CD4-positive, alpha-beta T cell treated with Interleukin-10 for 1 hour (primary cell): ENCODE measurements at places on chromosomes 13 and 19.
A peak's percentile ranks its signal among the peaks of the same experiment; 100 is the strongest.

DNA sequence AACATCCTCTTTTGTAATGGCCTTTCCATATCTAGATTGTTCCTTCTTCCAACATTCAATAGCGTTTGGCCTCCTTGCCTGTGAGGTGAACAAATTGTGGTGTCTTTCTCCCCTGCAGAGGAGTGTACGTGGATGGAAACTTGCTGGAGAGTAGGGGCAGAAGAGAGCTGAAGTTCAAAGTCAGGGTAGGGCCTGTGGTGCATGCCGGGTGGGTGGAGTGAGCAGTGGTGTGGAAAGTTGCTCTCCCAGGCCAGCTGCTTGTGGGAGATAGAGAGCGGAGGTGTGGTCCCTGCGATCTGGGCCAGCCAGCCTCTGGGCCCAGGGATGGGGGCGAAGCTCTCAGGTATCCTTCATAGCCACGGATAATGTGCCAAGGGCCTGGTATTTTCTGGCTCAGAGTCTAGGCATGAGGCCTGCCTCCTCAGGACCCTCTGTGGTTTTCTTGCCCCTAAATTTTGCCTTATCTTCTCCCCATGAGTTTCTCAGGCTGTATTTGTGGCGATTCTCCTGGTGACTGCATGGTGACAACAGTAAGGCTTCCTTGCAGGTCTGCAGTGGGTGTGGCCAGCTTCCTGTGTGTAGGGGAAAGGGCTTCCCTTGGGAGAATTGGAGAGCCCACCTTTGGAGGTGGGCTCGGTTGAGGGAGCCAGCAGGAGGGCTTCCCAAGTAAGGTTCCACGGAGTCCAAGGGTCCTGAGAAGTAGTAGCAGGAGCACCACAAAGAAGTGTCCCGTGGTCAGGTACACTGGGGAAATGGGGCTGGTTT, 6.7 kb downstream of the RGCC start:
- DNase-seq, result peak; percentile 55

GRCh38 chr13:53622456-53622855, 593.8 kb downstream of the OLFM4 start:
- DNase-seq, result no peak

- DNase-seq, result peak; percentile 97
Observed at GRCh38 chr19:53365134-53365898, at the start of gene ZNF525. ZNF525 (plus strand) TSS chr19:53365705; CDS start chr19:53372282, 6,577 bp downstream.

GRCh38 chr19:40165362-40165937, 25.8 kb upstream of the MAP3K10 start:
- DNase-seq, result peak; percentile 70

GRCh38 chr19:10604460-10604980, 17.4 kb upstream of the AP1M2 start:
- peak; percentile 45 for DNase-seq

- no peak for DNase-seq
Observed at GRCh38 chr19:12015753-12016116, 19.7 kb downstream of the ZNF433 start.

GRCh38 chr13:83877651-83878355, 4.5 kb downstream of the SLITRK1 start:
- no peak for DNase-seq

- peak; percentile 26 for DNase-seq
Observed at GRCh38 chr19:55656988-55657747, 2.3 kb downstream of the U2AF2 start.

- DNase-seq, result no peak
Observed at GRCh38 chr13:87426742-87427141, 244.4 kb upstream of the SLITRK5 start.

GRCh38 chr13:28718196-28718542, 601 bp downstream of the SLC46A3 start:
- DNase-seq, result no peak

- no peak for DNase-seq
Observed at GRCh38 chr13:42084722-42085121, 36.3 kb downstream of the DGKH start.

DNA sequence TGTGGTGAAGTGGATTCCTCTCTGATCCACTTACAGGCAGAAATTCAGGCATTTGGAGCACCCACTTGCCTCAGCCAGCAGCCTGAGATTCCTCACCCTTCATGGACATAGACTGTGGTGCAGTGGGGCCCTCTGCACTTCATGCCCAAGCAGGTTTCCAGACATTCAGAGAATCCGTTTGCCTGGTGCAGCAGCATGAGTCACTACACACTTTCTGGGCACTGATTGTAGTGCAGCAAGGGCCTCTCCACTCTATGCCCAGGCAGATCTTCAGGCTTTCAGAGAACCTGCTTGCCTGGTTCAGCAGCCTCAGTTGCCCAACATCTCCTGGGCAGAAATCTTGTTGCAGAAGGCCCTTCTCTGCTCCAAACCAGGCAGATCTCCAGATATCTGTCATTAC, 920.9 kb downstream of the SLITRK5 start:
- no peak for DNase-seq

DNA sequence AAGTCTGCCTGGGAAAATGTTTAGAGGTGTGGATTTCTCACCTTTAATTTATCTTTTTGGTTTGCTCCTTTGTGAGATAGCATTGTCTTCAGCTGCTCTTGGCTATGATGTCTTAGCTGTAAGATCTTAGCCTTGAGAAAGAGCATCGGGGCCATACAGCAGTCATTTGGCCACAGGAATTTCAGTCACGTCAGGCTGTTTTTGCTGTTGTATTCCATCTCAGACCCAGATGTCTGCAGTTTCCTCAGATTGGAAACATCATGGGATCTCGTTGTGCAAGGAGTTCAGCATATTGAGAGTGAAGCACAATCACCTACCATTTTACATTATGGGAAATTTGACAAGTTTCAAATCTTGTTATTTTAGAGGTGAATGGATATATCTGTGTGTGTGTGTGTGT, 89.3 kb upstream of the C1QTNF9B start:
- no peak for DNase-seq

GRCh38 chr13:46668302-46668720, 115.3 kb downstream of the LRCH1 start:
- DNase-seq, result peak; percentile 21

- no peak for DNase-seq
Observed at GRCh38 chr19:18438331-18439024, 545 bp upstream of the ISYNA1 start.

- no peak for DNase-seq
Observed at GRCh38 chr13:27006519-27007161, 165.0 kb downstream of the USP12 start.

- DNase-seq, result no peak
Observed at GRCh38 chr19:39372047-39372802, 18.7 kb downstream of the PAF1 start.

DNA sequence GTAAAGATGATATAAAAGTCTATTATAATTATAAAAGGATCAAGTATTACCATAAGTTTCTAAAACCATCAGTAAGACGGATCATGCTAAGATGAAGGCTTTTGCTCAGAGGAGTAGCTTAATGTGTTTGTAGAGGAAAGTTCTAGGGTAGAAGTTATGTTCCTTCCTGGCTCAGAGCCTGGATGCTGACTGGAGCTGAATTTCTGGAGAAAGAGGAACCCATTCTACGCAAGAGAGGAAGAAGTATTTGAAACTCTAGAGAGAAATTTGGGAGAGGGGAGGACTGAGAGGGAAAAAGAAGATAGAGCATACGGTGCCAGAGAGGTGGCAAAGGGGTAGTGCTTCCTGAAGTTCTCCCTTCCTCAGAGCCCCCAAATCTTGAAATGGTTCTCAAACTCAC, 51.4 kb upstream of the SGCG start:
- no peak for DNase-seq

DNA sequence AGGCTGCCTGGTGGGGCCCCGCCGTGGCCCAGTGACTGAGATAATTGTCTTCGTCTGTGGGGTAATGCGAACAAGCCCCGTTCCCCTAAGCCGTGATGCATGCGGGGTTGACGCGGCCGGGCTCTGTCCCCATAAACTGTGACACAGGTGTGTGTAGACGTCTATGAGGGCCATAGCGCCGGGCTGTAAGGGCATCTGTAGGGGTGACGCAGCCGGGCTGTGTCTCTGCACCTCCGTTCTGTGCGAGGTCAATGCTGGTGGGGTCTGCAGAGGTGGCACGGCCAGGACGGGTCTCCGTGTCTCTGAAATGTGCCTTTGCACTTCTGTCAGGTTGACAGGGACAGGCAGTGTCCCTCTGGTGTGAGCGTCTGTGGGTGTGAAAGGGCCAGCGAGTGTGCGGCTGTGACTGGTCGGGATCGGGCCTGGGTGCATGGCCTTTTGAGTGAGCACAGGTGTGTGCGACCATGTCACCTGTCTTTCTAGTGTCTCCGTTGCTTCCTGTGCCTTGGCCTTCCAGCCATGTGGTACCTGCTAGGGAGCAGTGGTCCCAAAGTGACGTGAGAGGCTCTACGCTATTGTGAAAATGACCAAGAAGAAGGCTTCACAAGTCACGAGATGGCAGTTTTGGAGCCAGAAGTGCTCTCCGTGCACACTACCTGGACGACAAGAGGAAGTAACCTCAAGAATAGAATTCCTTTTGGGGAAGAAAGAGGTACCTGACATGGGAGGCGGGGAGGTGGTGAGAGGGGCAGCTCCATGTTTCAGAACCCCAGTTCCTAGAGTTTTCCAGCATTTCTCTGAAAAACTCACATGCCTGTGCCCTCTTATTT, 16.4 kb upstream of the ZNF331 start:
- DNase-seq, result no peak

DNA sequence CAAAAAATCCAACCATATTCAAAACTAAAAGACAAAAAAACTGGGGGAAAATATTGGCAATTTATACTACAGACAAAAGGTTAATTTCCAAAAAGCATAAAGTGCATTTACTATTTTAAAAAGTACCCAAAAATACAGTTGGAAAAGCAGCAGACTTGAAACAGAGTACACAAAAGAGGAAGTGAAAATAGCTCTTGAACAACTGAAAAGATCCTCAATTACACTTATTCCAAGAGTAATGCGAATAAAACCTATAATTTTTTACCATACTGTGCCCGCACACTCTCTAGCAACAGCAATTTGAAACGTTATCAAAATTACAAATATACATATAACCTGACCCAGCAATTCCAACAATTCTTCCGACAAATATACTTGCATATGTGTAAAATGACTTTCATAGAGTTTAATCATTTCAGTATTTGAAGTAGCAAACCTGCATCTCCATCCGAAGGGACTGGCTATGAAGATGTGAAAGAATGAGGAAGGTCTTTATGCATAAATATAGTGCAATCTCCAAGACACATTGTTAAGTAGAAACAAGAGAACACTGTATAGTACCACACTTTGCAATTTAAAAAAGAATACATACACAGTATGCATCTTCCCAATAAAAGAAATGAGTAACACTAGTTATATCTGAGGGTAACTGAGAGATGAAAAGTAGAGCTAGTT, 25.4 kb downstream of the ALG5 start:
- no peak for DNase-seq

DNA sequence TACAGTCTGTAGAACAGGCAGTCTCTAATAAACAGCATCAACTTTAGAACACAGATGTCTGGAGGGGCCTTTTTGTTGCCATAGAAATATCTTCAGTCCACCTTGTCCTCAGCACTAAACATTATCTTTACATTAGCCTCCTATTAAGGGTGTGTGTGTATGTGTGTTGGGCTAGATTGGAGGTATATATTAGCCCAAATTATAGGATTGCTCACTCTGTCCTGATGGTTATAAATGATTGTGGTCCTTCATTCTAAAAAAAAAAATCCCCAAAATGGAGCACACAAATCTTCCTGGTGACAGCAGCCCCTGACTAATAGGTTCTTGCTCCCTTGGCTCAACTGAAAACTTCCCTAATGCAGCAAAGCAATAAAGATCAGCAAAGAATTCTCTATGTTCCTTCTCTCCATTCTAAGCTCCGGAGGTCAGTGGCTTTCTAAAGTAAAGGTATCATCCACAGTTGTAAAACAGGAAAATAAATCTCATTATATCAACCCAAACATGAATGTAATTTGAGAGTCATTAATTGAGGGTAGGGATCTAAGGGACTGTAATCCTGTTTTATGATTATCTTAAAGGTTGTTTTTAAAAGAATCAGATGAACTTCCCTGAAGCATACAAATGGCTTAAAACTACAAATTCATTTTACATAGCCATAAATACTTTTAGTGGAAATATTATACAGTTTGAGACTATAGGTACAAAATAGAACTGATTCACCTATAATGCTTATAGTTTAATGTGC, 232.7 kb downstream of the KLF12 start:
- DNase-seq, result no peak

- no peak for DNase-seq
Observed at GRCh38 chr19:38921420-38922274, 8.9 kb downstream of the SARS2 start.

DNA sequence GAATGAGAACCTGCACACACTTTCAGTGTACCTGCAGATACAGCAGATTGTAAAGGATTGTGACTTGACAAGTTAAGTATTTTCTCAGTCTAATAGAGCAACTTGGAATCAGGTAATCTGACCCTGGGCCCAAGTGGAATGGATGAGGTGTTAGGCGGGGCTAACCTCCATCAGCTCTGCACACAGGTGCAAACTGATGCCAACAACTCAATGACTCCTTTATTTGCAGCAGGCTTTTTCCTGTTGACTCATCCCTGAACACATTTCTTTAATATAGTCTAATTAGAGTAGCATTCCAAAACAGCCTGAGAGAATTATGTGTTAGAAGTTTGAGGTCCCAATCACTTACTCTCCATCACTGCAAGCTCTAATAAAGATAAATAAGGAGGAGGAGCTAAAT, 48.8 kb downstream of the TPT1 start:
- DNase-seq, result no peak

DNA sequence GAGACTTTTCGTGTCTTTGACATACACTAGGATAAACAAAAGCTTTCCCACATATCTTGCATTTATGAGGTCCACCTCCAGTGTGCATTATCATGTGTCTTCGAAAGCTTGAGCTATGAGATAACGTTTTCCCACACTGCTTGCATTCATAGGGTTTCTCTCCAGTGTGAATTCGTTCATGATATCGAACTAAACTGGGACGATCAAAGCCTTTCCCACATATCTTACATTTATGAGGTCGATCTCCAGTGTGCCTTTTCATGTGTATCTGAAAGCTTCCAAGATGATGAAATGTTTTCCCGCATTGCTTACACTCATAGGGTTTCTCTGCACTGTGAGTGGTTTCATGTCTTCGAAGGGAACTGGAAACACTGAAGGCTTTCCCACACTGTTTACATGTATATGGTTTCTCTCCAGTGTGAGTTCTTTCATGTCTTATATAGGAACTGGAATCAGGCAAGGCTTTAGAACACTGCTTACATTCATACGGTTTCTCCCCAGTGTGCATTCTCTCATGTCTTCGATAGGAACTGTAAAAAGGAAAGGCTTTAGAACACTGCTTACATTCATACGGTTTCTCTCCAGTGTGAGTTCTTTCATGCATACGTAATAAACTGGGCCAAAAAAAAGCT, 14.5 kb downstream of the ZNF563 start:
- DNase-seq, result no peak

- DNase-seq, result no peak
Observed at GRCh38 chr13:53052675-53053074, 24.1 kb downstream of the OLFM4 start.

GRCh38 chr19:11261971-11262839, at the start of gene DOCK6:
DOCK6 (minus strand) TSS chr19:11262524; CDS start chr19:11262440, 84 bp downstream.
- peak; percentile 10 for DNase-seq

DNA sequence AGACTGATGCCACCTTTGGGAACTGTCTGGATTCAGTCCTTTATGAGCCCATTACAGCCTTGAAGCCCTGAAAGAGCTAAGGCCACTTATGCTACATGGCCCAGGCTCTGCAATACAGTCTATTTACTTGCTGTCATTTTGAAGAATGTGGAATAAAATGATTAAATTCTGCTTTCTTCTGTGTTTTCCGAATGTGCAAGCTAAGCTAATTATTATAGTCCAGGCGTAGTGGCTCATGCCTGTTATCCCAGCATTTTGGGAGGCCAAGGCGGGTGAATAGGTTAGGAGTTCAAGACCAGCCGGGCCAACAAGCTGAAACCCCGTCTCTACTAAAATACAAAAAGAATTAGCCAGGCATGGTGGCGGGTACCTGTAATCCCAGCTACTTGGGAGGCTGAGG, 142.5 kb downstream of the TEX29 start:
- no peak for DNase-seq
